Brain microvascular endothelial cell (primary cell): ENCODE measurements at places on chromosomes 6 and 20.

GRCh38 chr6:150841697-150842096, 23.8 kb upstream of the MTHFD1L start:
- no peak for DNase-seq

DNA sequence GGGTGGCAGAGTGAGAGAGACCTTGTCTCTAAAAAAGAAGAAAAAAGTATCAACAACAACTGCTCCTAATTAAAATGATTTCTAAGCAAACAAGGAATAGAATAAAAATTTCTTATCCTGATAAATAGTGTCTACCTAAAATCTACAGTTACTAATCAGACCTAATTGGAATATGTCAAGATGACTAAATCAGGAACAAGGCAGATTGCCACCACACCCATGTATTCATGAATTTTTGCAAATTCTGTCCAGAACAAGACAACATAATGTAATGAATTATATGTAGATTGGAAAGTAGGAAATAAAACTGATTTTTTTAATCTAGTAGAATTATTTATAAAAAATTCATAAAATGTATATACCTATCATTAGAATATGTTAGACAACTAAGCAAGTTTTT, 339.8 kb downstream of the NKAIN2 start:
- no peak for DNase-seq

DNA sequence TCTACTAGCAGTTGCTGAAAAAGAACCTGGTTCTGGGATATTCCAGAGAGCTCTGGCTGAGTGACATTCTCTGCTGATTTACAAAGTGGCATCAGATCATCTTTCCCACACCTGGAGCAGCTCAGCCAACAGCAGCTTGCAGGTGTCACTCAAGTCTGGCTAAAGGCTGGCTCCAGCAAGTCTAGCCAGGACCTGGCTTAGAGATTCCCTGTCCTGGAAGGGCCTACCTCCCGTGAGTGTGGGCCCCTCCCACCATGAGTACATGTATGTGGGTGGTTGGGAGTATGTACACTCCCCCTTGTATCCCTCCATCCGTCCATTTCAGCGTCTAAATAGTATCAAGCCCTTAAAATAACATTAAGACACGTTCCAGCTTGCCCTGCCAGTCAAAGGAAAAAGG, 539.3 kb upstream of the ID4 start:
- DNase-seq, result no peak

DNA sequence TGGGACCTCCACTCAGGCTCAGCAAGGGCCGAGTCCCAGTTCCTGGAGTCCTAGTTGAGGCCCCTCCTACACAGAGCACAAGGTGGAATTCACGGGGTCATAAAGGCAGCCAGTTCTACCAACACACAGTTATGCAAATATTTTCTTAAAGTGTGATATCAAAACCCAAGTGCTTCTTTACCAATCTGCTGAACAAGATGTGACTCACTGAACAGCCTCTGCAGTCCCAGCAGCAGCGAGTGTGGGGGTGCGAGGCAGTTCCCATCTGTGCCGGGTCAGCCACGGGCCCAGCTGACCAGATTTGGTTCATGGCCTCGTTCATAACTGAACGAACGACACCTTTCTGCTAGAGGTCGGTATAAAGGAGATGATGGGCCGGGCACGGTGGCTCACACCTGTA, 4.5 kb upstream of the TCEA2 start:
- peak; percentile 73 for DNase-seq

DNA sequence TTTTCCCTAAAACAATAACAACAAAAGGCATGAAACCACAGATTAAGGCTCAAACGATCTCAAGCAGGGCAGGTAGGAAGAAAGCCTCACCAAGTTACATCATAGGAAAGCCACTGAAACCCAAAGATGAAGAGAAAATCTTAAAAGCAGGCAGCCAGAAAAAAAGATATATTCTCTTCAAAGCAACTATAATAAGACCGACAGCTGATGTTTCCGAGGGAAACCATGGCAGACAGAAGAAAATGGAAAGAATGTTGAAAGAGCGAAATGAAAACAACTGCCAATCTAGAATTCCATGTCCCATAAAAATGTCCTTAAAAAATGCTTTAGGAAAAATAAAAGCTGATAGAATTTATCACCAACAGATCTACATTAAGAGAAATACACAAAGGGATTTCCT, 161.5 kb upstream of the THBS2 start:
- no peak for DNase-seq

GRCh38 chr6:36815962-36816735, 23.1 kb downstream of the CPNE5 start:
- DNase-seq, result no peak

DNA sequence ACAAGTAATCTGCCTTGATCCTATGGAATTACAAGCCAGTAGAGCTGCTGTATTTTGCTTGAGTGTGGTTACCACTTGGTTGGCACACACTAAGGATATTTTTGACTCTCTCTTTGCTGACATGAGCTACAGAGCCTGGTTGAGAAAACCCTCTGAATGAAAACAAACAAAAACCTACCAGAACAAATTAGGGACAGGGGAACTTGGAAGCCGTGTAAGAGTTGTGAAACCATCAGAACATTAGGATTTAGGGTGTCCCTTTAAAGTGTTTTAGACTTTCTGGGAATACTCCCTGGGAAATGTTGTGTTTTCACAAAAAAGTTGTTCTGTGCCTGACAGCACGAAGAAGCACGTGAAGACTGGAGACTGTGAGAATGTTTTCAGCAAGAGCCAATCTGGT, 20.5 kb upstream of the PDE7B start:
- no peak for DNase-seq

- DNase-seq, result no peak
Observed at GRCh38 chr6:86978251-86978650, 40.9 kb downstream of the HTR1E start.

GRCh38 chr6:2182251-2182650, 63.2 kb downstream of the GMDS start:
- no peak for DNase-seq

DNA sequence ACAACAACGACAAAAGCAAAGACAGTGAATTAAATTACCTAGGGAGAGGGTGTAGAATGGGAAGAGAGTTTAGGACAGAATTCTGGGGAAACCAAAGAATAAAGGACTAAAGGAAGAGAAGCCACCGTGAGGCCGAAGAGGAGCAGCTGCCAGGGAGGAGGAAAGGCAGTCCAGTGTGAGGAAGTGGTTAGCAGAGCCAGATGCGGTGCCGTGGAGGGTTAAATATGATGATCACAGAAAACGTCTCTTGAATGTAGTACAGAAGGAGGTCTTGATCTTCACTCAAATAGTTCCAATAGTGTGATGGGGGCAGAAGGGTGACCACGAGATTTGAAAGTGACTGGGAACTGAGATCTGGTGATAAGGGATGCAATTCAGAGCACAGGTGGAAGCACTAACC, 67.7 kb downstream of the TMEM244 start:
- DNase-seq, result no peak

DNA sequence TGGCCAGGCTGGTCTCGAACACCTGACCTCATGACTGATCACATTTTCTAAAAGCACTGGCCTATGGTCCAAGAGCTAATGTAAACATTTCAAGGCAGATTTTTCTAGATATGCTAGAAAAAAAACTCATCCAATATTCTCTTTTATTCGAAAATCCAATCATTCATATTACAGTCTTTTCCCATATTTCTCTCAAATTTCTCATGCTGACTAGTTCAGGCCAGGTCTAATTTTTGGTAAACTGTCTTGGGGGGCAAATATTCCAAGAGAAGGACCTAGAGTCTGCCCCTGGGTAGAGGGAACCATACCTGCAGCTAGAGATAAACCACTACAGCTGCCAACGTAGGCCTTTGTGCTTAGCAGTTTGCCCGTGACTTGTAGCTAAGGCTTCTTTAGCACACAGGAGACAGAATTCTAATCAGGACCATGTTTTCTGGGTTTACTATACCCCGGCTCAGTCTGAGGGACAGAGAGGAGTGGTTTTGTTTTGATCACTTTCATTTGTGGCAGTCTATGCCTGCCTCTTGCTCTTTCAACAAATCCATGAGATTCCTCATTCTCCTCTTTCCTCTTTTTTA, 71.8 kb upstream of the CITED2 start:
- no peak for DNase-seq

DNA sequence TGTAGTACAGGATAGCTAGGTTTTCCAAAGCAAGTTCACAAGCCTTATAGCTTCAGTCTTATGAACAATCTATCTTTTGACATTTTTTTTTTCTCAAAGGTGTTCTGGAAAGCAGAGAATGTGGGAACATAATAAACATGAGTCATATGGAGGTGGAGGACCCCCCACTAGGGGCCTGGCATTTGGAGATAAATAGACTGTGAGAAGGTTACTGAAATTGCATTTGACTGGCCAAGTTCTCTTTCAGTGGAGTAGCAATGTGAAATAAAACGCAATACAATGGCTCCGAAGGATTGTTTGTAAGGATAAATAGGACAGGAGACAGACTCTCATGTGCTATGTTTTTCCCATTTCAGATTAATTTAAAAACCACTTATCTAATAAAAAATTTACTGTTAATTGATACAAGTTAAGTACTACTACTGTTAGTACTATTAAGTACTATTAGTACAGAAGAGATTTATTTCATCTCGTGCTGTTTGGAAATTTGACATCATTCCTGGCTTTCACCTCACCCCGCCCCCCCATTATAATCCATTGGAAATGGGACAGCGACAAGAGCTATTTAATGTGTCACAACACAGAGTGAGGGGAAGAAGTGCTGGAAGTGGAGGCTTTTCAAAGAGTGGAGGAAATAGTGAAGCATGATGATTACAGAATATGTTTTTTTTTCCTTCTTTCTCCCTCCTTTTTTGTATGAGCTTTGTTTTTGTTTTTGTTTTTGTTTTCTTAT, 122.6 kb upstream of the ID4 start:
- peak; percentile 3 for DNase-seq

DNA sequence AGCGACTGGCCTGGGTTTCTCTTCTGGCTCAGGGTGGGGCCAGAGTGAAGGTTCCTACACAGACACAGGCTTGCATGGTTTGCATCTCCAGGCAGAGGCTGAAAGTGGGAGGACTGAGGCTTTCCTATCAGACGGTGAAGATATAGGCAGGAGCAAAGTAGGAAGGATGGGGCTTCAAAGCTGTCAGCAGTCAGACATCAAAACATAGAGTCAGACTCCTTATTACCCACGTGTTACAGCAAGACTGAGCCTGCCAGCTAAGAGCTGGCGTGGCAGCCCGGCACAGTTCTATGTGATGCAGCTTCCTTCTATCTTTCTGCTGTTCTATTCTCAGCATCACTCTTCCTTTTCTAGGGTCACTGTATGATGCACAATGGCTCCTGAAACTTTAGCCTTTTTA, 445.1 kb downstream of the DOK5 start:
- DNase-seq, result no peak

DNA sequence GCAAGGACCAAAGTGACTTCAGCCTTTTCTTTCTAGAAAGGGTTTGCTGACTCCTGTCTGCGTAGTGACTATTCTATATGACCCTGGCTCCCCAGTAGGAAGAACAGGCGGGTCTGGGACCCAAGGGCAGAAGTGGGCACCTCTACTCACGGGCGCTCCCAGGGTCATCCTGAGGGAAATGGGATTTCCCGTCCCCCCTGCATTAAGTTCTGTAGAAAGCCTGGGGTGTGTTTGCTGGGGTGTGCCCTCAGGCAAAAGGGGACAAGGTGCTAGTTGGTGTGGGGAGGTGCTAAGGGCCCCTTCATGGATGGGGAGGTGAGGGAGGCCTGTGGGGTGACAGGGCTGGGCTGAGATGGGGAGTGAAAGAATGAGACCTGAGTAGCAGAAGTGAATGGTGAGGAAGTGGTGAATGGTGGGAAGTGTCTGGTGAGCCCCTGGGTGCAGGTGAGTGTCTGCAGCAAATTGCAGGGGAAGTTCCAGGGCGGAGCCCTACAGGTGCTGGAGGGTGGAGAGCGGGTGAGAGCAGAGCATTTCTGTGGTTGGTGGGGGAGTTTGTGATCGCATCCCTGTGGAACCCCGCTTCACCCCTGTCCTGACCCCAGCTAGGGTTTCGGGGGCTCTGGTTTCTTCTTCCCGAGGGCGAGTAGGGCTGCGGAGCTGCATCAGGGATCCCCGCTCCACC, 21.1 kb downstream of the RAET1L start:
- DNase-seq, result no peak

GRCh38 chr6:16301511-16301910, 63.1 kb downstream of the GMPR start:
- no peak for DNase-seq

DNA sequence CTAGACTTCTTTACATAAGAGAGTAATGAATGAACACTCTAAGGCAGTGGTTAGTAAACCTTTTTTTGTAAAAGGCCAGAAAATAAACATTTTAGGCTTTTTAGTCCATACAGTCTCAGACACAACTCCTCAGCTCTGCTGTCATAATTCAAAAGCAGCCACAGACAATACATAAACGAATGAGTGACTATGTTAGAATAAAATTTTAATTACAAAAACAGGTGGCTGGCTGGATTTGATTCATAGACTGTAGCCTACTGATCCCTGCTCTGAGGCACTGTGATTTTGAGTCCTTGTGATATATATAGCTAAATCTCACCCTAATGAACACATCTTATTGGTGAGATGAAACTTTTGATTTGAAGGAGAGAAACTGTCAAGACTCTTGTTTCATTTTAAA, 155.1 kb downstream of the AIG1 start:
- DNase-seq, result no peak

- DNase-seq, result no peak
Observed at GRCh38 chr6:37058084-37058586, 52.7 kb downstream of the FGD2 start.

GRCh38 chr6:30470968-30471367, 18.3 kb upstream of the HLA-E start:
- DNase-seq, result no peak
